ENCODE measurements at places on chromosomes 16 and 17.

DNA sequence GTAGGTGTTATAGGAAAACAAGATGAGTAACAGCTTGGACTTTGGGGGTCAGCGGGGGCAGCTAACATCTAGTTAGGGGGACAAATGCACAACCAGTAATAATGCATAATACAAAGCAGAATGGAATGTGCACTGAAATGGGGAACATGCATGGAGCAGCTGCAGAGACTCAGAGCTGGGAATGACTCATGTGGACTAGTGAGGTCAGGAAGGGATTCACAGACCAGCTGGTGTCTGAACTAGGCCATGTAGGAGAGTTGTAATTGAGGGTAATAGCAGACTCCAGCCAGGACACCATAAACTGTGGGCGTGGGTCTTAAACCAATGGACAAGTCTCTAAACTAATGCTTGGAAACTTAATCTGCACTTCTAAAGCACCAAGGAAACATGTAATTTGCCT, 176.8 kb upstream of the ASIC2 start:
- no peak for DNase-seq

- DNase-seq, result no peak
These were observed 26.4 kb upstream of the CLEC3A start for GRCh38 chr16:77995843-77996455.

DNA sequence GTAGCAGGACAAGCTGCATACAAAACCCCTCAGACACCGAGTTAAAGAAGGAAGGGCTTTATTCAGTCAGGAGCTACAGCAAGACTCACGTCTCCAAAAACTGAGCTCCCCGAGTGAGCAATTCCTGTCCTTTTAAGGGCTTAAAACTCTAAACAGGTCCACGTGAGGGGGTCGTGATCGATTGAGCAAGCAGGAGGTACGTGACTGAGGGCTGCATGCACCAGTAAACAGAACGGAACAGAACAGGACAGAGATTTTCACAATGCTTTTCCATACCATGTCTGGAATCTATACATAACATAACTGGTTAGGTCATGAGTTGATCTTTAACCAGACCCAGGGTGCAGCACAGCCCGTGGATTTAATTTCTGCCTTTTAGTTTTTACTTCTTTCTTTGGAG, 25.2 kb downstream of the ITGAM start:
- no peak for DNase-seq

GRCh38 chr17:82948081-82948511, 108.3 kb upstream of the ZNF750 start:
- DNase-seq, result no peak

- DNase-seq, result peak; percentile 60
These were observed 699 bp upstream of the PVALEF start for GRCh38 chr17:81164371-81165245.

DNA sequence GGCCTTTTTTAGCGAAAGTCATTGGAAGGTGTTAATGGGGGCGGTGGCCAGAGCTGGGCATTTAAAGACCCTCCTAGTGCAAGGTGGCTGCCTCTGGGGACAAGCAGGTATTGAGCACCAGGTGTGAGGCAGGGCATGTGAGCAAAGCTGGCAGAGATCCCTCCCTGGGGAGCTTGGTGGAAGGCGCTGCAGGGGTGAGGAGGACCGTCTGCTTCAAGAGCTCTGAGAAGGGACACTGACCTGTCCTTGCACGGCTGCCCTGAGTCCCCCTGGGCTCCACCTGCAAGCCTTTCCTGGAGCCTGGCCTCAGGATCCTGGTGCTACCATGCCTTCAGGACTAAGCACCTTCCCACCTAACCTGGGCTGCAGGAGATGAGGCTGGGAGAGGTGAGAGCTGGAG, 127.0 kb upstream of the CIBAR2 start:
- no peak for DNase-seq

DNA sequence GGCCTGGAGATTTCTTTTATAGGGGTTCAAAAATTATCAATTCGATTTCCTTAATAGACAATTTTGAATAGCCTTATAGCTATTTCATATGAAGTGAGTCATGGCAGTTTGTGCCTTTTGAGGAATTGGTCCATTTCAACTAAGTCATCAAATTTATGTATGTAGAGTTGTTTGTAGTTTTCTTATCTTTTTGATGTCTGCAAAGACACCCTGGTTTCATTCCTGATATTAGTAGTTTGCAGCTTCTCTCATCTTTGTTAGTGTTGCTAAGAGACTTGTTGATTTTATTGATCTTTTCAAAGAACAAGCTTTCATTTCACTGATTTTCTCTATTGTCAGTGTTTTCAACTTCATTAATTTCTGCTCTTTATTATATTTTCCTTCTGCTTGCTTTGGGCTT, 44.2 kb downstream of the N4BP1 start:
- no peak for DNase-seq

DNA sequence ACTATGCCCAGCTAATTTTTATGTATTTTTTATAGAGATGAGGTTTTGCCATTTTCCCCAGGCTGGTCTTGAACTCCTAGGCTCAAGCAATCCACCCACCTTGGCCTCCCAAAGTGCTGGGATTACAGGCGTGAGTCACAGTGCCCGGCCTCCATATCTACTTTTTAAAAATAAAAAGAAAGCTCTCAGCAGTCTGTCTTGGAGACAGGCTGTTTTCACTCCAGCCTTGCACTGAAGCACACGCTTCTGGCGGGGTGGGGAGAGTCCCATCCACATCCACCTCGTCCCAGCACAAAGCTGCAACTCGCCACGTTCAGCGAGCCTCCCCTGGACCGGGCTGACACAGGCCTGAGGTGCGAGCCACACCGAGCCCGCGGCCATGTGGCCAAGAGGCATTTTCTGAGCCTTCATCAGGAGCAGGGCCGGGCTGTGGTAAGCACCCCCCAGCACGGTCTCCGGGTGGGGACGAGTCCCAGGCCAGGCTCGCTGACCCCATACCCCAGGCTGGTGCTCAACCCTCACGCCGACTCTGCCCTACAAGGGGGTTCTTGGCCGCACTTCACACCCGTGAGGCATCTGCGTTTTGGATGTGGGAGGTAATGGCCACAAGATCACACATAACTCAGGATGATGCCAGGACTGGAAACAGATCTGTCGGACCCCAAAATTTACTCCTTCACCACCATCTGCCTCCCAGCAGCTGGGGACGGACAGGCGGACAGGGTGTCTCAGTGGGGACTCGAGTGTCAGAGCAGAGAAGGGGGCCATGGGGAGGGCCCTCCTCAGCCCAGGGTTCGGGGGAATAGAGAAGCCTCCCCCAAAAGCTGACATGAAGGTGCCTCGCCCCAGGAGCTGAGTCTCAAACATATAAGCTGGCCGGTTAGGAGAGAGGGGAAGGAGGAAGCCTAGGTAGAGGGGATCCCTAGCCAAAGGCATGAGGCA, 28.6 kb downstream of the TBC1D16 start:
- DNase-seq, result no peak
